NCI-H2029 (cell line): ENCODE measurements at places on chromosomes 3 and 15.

DNA sequence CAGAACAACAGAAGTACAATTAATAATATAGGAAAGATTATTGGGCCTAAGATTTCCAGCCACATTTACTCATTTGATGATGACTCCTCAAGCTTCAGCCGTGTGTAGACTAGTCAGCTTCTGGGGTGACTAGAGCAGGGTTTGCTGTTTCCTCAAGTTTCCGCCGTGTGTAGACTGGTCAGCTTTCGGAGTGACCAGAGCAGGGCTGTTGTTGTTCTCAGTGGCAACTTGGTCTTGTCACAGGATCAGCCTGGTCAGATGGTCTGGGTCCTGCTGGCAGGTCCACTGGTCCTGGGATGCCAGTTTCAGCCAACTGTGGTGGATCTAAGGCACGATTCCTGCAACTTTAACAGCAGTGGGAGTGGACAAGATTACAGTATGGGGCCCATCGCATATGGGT is 21.8 kb upstream of the NOX5 start:
- DNase-seq, result no peak

DNA sequence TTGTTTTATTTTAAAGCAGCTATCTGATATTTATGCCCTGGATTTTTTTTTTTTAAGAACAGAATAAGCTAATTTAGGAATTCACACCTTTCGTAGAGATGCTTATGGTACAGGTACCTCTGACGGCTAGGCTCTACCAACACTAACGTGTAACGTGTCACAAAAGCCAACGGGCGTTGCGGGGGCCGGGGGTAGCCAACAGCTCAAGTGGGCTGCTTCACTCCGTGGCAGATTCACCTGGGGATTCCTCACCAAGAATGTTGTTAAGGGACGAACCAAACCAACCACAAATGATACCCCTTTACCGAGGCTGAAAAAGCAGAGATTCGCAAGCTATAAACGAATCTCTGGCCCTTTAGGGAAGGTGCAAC is 1.0 kb downstream of the TMCC1 start:
- no peak for DNase-seq

GRCh38 chr3:134300520-134300919 is 49.9 kb upstream of the RYK start:
- no peak for DNase-seq

DNA sequence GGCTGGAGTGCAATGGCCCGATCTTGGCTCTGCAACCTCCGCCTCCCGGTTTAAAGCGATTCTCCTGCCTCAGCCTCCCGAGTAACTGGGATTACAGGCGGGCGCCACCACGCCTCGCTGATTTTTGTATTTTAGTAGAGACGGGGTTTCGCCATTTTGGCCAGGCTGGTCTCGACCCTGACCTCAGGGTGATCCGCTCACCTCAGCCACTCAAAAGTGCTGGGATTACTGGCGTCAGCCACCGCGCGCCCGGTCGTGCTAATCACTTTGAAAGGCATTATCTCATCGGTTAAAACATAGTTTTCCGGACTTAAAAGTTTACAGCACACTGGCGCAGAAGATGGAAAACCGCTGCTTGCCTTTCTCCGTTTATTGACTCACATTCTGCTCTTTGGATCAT is 27.6 kb upstream of the MTHFS start:
- DNase-seq, result no peak

- no peak for DNase-seq
Measured at GRCh38 chr3:65636326-65636725, 402.4 kb downstream of the MAGI1 start.

- DNase-seq, result no peak
Measured at GRCh38 chr15:66997212-66997611, 68.2 kb upstream of the SMAD3 start.

GRCh38 chr3:29747991-29748390 is 467.1 kb downstream of the RBMS3 start:
- DNase-seq, result no peak

- no peak for DNase-seq
Measured at GRCh38 chr3:87834327-87834726, 224.5 kb downstream of the CGGBP1 start.

GRCh38 chr15:92324101-92324963 is 69.3 kb upstream of the ST8SIA2 start:
- no peak for DNase-seq

GRCh38 chr3:135887220-135887619 is 78.3 kb upstream of the PPP2R3A start:
- DNase-seq, result no peak

DNA sequence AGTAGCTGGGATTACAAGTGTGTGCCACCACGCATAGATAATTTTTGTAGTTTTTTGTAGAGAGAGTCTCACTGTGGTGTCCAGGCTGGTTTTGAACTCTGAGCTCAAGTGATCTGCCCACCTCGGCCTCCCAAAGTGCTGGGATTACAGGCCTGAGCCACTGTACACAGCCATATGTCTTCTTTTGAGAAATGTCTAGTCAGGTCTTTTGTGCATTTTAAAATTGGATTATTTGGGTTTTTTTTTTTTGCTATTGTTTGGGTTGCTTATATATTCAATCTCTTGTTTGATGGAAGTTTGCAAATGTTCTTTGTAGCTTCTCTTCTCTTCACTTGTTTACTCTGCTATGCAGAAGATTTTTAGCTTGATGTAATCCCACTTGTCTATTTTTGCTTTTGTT is 6.2 kb upstream of the ARPP19 start:
- DNase-seq, result no peak

GRCh38 chr15:52858782-52859176 is 68.6 kb upstream of the ONECUT1 start:
- DNase-seq, result no peak

- no peak for DNase-seq
Measured at GRCh38 chr15:33442449-33442848, 131.7 kb downstream of the RYR3 start.

GRCh38 chr15:77148191-77148590 is 77.3 kb upstream of the TSPAN3 start:
- no peak for DNase-seq

DNA sequence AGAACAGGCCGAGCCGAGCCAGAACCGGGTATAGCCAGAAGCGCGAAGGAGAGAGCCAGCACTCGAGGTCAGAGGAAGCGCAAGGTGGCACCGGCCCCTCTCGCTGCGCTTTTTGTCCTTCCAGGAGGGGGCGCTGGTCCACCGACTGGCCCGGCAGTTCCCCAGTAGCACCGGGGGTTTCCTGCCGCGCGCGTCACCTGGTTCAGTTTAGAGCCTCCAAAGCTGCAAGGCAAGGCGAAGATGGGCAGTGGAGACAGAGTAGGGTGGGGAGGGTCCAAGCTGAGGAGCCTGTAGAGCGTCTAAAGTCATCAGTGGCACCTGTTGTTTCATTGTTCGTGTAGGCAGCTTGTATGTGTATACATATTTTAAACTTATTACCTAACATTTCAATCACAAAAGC is 7.6 kb upstream of the NR2E3 start:
- DNase-seq, result no peak

DNA sequence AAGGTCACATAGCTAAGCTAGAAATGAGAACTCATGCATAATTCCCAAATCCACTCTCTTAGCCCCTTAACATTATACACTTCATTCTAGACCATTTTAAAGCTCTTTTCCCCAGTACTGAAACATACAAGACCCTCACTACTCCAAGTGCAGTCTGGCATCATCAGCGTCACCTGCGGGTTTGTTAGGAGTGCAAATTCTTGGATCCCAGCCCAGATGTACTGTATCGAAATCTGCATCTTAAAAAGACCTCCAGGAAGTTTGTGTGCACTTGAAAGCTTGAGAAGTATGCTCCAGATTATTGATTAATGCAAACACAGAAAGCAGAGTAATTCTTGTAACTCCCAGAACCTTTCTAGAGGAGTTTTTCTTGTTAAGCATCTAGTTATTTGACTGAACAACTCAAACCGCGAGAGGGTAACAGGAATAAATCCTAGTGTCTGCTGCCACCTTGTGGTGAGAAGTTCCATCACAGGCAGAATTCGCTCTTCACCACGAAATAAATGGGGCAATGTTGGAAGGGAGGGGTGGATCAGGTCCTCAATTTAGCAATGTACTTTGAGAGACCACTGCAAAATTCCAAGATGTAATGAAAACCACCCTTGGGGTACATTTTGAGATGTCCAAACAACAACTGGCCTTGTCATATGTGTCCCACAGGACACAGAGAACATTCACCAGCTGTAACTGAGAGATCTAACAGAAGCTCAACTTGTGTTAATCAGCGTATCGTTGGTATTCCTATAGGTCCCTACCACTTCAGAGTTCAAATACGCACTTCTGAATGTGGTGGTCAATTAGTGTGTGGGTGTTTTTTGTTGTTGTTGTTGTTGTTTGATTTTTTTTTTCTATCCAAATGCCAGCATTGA is 583 bp upstream of the C3orf49 start:
- peak; percentile 33 for DNase-seq

- peak; percentile 66 for DNase-seq
Measured at GRCh38 chr3:10189557-10190354, 25.0 kb downstream of the IRAK2 start.

DNA sequence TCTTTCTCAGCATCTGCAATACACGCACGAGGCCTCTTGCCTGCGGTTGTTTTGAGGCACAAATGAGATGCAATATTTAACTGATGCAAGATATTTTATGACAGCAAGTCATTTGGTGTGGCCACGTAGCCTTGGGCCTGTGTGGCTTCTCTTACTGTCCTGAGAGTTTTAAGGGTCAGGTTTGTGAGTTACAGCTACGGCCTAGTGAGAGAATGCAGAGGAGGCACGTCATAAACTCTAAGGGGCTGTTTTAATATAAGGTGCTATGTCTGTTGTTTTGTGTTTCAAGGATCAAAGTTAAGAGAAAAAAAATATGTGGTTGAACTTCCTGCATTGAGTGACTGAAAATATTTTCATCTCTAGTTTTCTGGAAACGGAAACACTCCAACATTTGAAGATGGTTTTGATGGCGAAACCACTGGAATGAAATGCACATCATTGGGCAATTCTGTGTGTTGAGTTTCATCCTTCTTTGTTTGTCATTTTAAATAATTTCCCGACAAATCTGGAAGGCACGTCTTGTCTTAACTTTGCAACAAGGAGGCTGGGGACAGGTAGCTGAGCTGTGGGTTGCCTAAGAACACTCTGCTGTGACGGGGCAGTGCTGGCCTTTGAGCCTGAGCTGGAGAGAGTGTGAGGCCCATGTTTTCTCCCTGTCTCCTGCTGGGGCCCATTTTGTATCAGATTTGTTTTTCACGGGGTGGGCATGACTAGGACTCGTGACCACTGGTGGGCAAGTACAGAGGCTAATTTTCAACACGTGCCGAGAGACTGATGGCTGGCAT is 5.1 kb downstream of the APBA2 start:
- no peak for DNase-seq

DNA sequence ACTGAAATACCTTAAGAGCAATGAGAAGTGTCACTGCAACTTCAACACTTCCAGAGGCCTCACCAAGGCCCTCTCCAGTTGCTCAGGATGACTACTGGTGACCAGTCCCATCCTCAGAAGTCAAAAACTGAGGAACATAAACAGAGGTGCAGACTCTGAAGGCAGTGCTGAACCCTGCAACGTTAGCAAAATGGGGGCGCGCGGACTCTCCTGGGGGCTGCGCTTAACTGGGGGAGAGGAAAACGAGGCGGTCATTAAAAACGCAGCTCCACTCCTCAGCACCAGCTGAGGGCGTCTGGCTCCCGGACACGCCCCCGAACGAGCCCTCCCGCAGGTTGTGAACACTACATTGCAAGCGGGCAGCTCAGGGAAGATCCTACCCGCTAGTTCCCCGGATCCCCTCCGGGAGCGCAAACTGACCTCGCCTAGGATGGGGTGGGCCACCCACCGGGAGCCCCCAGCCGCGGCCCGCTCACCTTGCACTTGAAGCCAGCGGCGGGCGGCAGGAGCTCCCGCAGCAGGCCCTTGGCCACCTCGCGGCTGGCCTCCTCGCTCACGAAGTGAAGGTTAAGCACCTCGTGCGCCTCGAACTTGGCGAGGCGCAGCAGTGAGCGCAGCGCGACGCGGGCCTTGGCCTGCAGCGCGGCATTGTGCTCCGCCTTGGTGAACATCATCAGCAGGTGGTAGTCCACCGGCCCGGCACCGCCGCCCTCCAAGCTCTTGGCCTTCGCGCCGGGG is 711 bp downstream of the XXYLT1 start:
- DNase-seq, result peak; percentile 60

DNA sequence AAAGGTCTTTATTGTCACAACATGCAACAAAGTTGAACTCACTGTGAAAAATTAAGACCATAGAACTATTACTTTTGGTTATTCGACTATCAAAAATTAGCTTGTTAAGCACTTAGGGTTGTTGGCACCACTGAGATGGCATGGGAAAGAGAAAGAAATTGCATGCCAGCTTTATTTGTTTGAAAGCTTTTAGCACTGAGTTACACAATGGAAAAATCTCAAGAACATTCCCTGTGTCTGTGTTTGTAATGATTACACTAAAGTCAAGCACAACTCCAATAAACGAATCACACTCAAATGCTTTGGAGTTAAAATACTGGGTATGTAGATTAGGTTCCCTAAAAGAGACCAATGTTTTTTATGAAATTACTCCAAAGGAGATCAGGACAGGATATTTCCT is 158.6 kb upstream of the COL8A1 start:
- DNase-seq, result no peak

DNA sequence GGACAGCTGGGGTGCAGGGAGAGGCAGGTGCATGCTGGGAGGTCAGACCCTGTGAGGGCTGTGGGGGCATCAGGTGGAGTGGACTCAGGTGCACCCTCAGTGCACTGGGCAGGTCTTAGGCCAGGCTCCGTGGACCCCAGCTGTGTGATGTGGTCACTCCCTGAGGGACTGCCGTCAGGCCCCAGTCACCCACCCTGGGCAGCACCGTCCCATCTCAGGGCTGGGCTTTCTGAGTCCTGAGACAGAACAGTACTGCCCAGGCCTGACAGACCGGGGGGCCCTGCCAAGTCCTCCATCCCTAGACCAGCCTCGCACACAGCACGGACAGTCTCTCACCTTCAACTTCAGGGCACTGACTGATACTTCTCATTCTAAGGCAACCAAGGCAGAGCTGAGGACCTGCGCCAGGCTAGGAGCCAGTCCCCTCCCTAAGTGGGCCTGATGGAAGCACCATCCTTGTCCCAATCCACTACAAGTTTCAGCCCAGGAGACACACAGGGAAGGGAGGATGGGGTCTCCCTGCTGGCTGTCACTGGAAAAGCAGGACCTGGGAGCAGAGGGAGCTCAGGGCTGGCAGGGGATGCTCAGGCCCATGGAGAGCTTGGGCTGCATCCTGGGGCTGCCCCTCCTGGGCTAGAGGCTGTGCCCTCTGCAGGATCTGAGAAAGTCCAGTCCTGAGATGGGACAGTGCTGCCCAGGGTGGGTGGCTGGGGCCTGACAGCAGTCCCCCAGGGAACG is 86.3 kb downstream of the LMLN start:
- DNase-seq, result no peak

GRCh38 chr3:194189243-194189791 is 53.4 kb downstream of the HES1 start:
- no peak for DNase-seq
